ENCODE measurements at places on chromosomes 7 and 10.

DNA sequence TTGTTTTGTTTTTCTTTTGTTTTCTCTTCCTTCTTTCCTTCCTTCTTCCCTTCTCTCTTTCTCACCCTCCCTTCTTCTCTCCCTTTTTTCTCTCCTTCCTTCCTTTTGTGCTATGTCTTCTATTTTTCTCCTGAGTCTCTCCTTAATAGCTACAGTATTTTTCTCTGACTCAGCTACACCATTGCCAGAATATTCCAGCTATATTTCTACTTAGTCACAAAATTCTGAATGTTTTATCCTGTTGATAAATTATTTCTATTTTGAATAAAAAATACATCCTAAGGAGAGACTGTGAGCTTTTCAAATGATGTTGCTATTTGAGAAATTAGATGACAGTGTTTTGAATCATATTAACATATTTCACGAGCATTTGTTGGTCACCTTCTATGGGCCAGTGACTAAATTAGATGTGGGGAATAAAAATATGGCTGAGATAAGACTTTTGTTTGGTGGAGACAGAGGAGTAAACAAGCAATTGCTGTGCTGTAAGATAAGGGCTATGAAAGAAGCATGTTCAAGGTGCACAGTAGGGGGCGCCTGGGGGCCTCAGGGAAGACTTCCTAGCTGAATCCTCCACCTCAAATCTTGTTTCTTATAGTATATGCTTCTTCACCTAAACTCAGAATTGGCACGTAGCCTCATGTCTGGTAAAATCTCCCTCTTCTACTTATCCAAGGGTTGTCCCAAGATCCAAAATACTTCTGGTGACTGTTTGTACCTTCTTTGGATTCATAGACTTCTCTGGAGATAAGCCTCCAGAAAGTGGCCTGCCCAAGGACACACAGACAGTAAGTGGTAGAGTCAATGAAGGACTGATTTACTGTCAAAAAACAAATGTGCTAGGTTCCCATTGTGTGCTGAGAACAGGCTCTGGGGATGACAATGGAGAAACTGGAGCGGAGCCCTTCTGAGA is 115.5 kb upstream of the CREB5 start:
- peak; percentile 55 for DNase-seq

DNA sequence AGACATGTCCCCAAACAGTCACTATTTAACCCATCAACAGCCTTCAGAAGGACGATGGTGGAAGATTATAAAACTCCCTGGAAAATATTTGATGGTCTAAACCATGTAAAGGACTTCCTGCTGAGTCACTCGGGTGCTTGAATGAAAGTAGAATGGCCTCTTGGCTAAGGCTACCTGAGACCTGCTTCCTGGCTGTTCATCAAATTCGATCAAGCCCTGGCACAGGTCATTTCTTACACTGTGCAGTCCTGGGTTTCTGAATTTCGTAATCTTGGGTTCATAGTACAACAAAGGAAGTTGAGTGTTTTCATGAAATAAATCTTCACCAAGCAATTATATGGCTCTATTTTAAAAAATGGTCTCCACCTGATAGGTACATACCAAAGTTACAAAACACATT is 260.3 kb upstream of the RNF32 start:
- no peak for DNase-seq

- no peak for DNase-seq
Observed at GRCh38 chr10:51696251-51696650, 3.1 kb downstream of the CSTF2T start.

- DNase-seq: no peak
Observed at GRCh38 chr10:51620131-51620530, 79.3 kb downstream of the CSTF2T start.

GRCh38 chr10:123651421-123652047 is 14.6 kb upstream of the GPR26 start:
- no peak for DNase-seq

DNA sequence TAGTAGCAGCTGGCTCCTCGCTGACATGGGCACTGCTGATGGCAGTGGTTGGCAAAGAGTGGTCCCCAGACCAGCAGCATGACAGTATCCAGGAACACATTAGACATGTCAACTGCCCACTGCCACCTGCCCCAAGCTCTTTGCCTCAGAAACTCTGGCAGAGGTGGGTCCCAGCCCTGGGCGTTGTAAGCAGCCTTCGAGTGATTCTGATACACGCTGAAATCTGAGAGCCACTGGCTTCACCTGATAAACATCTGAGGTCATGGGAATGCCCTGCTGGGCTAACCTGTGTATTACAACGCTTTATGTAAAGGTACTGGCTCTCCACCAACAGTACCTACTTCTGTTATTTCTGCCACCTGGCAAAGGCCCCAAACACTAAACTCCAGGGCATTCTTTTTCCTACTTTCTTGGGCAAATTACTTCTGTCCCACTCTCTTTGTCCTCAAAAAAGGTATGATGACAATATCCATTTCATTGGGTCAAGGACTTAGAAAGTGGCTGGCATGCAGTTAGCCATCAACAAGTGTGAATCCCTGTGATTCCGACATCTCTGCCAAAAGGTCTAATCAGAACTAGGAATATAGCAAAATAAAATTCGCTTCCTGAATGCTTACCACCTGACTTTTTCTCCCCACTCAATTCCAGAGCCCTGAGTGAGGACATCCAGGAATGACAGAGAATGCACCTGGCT is 9.2 kb downstream of the SGMS1 start:
- DNase-seq: peak; percentile 37

DNA sequence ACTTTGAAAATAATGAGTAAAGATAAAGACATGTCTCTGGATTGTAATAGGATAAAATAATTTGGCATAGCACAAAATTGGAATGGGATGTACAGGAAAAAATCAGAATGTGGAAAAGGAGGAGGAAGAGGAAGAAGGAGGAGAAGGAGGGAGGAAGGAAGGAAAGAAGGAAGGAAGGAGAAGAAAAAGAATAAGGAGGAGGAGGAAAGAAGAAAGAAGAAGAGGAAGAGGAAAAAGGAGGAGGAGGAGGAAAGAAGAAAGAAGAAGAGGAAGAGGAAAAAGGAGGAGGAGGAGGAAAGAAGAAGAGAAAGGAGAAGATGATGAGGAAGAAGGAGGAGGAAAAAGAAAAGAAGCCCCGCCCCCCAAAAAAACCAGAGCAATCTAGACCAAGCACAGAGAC is 95.9 kb downstream of the ST8SIA6 start:
- DNase-seq: no peak

- peak; percentile 37 for DNase-seq
Observed at GRCh38 chr10:5434017-5434753, 21.8 kb downstream of the NET1 start.

DNA sequence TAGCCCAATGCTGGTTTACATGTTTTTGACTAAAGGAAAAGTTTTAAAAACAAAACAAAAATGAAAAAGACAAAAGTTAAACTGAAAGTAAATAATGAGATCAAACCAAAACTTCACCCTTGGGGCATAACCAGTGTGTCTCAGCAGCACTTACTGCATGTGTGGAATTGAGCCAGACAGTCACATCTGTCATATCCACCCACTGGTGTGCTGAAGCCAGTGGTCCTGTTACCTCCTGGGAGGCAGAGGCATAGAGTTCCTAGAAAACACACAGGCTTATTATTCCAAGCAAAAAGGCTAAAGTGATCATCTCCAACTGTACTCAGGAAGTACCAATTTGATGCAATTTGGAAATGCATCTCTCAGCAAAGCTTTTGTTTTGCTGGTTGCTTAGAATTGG is 40.4 kb downstream of the ASAH2 start:
- DNase-seq: no peak

DNA sequence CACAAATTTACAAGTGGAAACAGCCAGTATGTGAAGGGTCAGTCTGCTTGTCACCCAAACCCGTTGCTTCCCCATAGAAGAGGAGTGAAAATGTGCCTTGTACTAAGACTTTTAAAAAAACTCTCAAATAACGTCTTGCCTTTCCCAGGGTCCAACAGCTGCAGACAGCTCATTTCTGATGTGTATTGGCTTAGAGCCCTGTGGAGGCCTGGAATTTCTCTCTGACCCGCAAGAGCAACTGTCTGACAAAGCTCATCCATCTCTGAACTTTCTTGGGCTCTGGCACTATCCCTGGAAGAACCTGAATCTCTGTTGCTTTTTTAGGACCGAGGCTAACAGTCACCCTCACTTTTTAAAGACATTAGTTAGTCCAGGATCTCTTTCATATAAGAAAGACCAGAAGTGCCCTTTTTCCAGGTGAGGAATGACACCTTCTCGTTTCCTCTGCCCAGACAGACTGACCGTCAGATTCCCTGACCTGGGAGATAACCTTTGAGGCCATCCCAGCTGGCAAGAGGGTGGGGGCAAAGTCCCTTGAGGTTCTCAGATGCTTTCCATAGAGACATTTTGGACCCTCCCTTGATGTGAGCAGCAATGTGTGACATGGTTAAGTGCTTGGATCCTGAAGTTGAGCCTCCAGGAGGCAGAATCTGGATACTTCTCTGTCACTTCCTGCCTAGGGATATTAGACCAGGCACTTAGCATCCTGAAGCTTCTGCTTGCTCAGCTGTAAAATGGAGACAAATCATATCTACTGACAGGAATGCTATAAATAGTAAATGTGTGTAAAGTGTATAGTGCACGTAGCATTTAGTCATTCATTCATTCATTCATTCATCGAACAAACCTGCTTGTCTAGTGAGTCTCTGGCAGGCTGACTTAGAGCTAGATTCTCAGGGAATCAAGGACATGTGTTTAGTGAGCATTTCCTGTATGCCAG is 4.5 kb upstream of the NODAL start:
- DNase-seq: no peak

DNA sequence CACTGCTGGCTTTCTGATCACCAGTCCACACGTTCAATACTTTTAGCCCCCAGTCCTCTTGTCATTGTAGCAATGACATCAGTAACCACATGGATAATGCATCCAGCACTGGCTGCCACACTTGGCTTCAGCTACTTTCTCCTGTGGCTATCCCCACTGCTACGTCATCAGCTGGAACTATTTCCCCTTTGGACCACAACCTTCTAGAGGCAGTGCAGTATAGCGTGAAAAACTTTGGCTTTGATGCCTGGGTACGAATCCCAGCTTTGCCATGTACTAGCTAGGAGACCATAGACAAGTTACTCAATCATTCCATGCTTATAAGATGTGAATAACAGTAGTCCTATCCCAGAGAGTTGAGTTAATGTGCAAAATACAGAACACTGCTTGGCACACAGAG is 63.2 kb downstream of the CCDC3 start:
- DNase-seq: no peak

DNA sequence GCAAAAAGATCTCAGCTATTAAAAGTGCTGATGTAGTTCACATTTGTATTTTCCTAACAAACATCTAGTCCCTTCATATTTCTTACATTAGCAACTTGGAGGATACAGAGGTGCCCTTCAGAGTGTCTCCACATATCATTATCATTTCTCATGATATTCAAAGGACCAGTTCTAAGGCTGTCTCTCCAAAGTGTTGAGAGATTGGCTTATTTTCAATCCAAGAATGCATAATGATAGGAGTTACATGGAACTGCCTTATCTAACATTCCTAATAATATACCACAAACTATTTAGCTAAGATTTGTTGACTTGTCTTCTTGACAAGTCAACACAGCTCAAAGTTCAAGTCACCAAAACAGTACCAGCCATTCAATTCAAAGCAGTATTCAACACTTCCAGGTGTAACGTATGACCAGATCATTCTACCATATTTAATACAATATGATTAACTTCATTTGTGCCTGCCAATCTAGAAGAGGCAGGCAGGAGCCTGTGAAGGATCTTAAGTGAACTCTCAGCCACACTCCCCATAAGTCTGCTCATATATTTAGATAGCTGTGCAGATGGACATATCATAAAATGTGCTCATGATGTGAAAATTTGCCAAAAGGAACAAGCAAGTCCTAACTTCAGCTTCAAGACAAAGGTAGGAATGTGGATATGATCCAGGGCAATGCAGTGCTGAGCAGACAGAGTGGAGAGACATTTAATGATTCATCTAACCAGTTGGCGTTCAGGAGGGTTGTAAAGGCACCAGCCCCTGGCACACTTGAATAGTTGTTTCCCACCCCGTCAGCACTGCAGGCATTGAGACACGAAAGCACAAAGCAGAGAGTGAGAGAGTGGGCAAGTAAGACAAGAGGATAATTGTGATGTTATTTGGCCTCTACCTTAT is 108.3 kb downstream of the MTERF1 start:
- no peak for DNase-seq

- DNase-seq: no peak
Observed at GRCh38 chr10:1280466-1281404, 224.6 kb downstream of the WDR37 start.

GRCh38 chr7:33824911-33825459 is 80.4 kb upstream of the BMPER start:
- no peak for DNase-seq

- no peak for DNase-seq
Observed at GRCh38 chr7:45384499-45384898, 189.7 kb upstream of the ADCY1 start.

DNA sequence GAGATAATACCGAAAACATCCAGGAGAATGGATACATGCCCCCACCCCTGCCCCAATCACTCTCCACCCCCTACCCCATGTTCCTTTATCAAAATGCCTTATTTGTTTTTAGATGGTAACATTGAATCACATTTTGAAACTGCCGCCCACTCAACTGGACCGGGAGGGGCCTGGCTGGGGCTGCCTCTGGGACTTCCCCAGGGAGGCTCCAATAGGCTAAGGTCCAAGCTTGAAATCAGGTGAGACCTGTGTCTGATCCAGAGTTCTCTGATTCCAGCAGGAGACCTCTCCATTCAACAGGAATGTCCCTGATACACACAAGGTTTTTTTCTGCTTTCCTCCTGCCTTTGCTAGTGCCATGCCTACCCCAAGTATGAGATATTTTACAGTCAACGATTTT is 43.8 kb upstream of the ACSL5 start:
- no peak for DNase-seq

GRCh38 chr7:74364061-74364460 is 74.9 kb downstream of the CLIP2 start:
- DNase-seq: no peak

DNA sequence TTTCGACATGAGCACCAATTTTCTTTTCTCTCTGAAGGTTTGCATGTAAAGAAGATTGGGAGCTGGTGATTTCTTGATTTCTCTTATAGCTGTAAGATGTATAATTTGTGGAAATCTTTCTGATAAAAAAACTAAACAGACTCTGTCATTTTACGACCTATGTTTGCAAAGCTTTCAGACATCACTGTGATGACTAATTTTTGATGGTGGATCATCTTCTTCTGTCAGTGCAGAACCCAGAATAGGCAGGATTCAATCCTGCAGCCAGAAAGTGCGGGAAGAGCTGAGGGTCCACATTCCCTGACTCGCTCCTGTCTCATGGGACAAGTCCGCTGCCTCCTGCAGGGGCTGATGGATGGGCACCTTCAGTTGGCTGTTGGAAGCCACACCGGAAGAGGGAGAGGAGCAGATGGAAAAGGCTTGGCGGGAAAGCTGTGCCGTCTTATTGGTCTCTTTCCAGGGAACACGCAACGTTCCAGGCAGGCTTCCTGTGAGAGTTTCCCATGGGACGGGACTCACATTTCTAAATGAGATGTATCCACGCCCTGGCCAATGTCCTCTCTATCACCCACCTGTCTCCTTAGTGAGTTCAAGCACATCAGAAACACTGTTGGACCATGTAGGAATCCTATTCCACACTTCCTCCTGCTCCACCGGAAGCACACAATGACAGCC is 186.9 kb downstream of the PRPF18 start:
- DNase-seq: no peak
